ENCODE measurements at places on chromosomes 2 and 18.
A peak's percentile ranks its signal among the peaks of the same experiment; 100 is the strongest.

DNA sequence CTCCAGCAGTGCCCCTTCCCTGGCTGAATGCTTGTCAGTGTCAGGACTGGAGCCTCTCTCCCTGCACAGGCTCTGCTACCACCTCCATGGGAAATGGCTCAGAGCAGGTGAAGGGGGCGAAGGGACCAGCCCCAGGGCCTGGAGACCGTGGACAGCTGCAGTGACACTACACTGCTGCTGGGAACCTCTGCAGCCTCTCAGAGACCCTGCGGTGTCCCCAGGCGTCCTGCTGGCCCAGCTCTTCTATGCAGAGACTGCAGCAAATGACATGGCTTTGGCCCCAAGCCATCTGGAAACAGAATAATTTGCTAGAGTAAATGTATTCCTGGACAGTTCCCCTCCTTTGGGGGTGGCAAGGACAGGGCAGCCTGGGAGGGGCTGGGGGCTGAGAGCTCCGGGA, 53.2 kb downstream of the CIB4 start:
- no peak for DNase-seq

DNA sequence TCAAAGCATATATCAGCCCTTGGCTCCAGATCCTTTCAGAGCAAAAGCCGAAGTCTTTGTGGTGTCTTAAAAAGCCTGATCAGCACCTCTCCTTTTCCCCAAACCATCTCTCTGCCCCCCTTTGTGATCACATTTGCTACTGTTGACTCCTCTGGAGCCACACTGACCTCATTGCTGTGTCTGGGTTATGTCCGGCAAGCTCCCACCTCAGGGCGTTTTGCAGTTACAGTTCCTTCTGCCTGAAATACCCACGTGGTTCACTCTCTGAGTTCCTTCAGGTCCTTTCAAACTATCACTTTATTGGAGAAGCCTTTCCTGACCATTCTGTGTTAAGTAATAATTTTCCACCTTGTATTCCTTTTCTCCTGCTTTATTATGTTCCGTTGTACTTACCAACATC, 11.8 kb downstream of the C2orf69 start:
- DNase-seq, result no peak

DNA sequence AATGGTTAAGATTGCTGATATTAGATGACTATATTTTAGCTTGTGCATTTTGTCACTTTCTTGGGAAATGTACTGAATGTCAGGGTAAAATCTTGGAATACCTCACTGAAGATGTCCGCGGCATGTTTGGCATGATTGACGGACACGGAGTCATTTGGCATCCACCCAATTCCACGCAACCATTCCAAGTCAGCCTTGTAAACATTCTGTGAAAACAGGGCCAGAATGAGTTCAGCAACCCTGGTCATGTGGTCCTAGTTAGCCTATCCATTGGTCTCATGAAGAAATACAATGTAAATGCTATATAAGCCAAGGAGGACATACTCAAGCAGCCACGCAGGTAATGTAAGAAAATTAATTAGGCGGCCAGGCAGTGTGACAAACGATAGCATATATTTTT, 159.5 kb downstream of the RIF1 start:
- no peak for DNase-seq

DNA sequence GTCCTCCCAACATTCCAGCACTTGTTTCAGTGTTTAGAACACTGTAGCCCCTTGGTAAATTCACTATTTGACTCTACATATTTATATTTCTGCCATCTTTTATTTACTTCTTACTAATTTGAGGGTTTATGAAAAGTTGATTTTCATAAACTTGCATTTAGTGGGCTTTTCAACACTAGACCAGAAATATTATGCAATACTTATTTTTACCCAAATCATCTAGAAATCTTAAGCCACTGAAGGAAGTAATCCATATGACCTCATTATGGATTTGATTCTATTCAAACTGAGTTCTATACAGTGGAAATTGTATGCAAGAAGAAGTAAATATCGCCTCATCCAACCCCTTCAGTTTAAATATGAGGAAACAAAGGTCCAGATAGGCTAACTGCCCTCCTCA, 92.6 kb upstream of the VRK2 start:
- no peak for DNase-seq

- DNase-seq, result no peak
Measured at GRCh38 chr2:130303169-130303568, 39.5 kb upstream of the IMP4 start.

- DNase-seq, result peak; percentile 47
Measured at GRCh38 chr2:20326163-20326780, 24.4 kb downstream of the PUM2 start.

DNA sequence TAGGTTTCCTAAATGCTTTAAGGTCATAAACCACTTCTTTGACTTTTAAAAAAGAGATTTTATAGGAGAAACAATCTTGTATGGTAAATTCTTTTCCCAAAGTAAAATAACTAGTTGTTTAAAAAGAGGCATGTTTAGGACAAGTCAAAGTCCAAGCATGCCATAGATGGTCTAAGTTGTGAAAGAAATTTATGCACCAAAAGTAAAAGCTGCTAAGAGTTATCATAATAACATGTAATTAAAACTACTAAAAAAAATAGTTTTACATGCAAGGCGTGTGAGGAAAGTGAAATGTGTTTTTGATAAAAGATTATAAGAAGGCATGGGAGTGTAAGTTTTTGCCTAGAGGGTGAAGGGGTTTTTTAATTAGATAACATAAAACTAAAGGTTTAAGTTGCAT, 22.5 kb downstream of the FAM210A start:
- DNase-seq, result no peak

DNA sequence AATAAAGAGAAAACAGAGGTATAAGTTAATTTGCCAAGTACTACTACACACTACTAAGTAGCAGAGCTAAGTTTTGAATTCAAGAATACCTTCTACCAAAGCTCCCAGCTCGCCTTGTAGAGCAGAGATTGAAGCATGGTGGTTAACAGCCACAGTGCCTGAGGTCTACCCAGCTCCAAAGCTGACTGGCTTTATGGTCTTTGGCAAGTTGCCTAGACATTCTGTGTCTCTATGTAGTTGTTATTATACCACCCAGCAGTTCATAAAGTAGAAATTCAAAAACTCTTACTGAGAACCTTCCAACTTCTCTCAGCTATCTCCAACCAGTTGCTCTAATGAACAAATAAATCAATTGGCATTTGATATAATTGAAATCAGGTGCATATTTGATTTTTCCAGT, 87.8 kb downstream of the PDE11A start:
- no peak for DNase-seq

- DNase-seq, result peak; percentile 24
Measured at GRCh38 chr2:196263181-196263747, 91.9 kb upstream of the STK17B start.

DNA sequence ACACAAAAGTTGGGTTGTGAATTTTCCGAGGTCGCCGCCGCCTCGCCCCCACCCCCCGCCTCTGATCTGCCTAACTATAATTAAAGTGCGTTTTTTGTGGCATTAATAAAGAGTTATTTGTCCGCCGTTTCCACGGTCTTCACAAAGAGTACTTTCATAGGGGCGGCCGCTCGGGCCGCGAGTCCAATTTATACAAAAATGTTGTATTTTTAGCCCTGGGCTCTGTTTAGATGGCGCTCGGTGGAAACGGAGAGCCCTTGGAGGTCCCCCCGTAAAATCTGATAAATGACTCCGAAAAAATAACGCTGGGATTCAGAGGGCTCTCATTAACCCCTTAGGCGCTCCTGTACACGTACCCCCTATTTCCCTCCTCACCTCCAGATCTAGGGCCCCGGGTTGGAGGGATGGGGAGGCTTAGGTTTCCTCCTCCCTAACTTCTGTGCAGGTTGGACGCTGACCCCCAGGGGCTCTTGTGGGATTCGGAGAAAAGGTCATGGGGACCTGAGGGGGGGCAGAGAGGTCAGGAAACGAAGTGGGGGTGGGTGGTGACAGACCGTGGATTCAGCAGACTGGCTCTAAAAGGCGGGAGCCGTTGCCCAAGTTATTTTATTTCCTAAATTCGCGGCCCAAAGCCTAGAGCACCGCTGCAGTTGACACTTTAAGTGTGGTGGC, 1.9 kb downstream of the CYP26B1 start:
- no peak for DNase-seq

- DNase-seq, result no peak
Measured at GRCh38 chr2:219893541-219893940, 266.1 kb downstream of the SLC4A3 start.

DNA sequence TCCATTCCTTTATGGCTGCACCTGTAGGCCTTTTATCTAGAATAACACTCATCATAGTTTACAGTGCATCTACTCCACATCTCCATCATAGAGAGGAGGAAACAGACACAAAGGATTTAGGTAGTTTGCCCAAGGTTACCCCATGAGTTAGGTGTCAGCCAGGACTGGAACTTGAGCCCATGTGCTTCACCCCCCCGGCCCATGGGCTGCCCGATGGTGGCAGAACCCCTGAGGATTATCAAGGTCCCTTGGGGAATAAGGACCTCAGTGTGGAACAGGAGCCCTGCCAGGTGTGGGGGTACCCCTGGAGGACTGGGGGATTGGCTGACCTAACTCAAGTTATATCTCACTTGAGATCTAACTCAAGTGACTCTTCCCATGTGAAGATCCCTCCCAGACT, 146.3 kb upstream of the OTX1 start:
- no peak for DNase-seq

DNA sequence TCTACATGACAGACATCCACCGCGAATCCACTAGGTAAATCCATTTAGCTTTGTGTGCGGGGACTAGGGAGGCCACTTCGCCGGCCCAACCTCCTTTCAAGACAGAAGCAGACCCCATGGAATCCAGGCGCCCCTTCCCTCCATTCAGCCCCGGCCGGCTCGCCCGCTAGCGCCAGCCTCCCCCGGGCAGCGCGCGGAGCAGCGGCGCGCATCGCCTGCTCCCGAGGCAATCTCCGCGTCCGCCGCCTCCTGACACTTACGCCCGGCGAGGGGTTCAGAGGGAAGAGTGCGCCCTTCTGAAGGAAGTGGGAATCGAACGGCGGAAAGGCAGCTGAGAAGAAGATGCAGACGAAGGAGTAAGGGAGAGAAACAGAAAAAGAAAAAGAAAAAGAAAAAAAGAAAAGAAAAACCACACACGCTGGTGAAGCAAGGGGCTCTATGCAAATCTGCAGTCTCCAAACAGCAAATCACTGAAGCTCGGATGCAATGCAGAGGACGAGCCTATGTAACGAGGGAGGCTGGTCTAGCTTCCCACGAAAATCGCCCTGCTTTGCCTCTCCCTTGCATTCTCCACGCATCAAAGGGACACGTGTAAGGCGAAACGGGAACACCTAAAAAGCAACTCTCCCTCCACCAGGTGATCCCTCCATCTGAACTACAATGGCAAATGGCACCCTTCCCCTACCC, 684.4 kb downstream of the NRXN1 start:
- DNase-seq, result no peak

- DNase-seq, result no peak
Measured at GRCh38 chr2:52995424-52995823, 772.2 kb upstream of the CHAC2 start.

- DNase-seq, result no peak
Measured at GRCh38 chr2:60283626-60284025, 269.8 kb downstream of the BCL11A start.

GRCh38 chr2:3458396-3459184, 60.7 kb downstream of the ADI1 start:
- DNase-seq, result no peak

GRCh38 chr2:1407950-1408675, 5.2 kb upstream of the TPO start:
- no peak for DNase-seq

GRCh38 chr18:75247611-75248421, 37.2 kb downstream of the TSHZ1 start:
- DNase-seq, result no peak

GRCh38 chr18:12074736-12075135, 18.9 kb upstream of the ANKRD62 start:
- no peak for DNase-seq

GRCh38 chr2:61834893-61835292, 19.0 kb downstream of the FAM161A start:
- no peak for DNase-seq

GRCh38 chr2:124894199-124894598, 869.1 kb downstream of the CNTNAP5 start:
- no peak for DNase-seq

DNA sequence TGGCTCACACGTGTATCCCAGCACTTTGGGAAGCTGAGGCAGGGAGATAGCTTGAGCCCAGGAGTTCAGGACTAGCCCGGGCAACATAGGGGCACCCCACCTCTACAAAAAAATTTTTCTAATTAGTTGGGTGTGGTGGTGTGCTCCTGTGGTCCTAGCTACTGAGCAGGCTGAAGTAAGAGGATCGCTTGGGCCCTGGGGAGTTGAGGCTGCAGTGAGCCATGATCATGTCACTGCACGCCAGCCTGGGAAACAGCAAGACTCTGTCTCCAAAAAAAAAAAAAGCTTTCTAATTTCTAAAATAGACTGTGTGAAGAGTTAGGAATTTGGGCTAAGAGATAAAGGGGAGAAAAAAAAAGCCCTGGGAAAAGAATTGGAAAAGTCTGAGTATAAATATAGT, 51.9 kb upstream of the NAB1 start:
- no peak for DNase-seq

DNA sequence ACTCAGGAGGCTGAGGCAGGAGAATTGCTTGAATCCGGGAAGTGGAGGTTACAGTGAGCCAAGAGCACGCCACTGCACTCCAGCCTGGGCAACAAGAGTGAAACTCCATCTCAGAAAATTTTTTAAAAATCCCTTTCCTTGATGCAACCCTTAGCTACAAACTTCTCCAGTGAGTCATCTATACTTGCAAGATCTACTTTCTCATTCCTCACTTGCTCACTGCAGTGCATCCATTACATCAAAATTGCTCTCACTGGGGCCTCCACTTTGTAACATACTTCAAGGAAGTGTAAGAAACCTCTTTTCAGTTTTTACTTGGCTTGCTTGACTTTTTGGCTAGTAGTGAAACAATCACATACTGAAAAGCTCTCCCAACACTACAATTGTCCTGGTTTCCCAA, 65.3 kb downstream of the REEP1 start:
- no peak for DNase-seq

Data from activated T-cell treated with anti-CD3 and anti-CD28 coated beads, Interleukin-2, amount 50 U/mL, for 4 hours (primary cell).